ENCODE measurements at places on chromosomes 2 and 18.

DNA sequence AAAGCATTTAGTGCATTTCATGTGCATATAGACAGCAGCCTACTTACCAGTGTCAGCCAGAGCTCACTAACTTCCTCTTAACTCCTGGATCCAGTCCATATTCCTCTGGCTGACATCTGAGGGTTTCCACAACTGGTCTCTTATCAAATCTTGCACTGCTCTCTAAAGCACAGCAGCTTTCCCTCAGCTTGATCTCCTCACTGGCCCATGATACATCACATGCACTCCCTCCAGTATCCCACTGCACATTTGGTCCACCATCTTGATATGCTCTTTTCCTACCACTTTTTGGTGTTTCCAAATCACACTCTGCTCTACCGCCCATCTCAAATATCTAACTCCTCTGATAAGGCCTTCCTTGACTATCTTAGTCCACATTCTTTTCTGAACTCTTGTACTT, 105.0 kb upstream of the ZFP36L2 start:
- DNase-seq = no peak

DNA sequence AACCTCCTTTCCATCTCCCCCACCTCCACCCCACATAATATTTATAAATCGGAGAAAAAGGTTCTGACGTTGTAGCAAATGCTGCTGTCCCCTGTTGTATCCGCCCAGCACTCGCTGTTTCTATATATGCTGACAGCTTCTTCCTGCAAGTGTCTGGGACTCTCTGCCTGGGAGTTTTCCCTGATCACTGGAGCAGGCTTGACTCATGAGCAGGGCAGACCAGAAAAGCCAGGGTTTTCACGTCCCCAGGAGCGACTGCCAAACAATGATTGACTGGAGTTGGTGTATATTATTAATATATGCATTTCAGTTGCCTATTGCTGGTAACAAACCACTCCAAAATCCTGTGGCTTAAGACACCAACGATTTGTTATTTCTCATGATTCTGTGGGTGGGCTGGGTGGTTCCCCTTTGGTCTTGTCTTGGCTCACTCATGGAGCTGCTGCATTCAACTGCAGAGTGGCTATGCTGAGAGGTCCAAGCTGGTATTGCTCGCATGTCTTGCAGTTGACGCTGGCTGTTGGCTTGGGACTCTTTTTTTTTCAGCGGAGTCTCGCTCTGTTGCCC, 21.2 kb upstream of the ASXL2 start:
- no peak for DNase-seq

GRCh38 chr2:190466819-190467446, 58.8 kb downstream of the MFSD6 start:
- DNase-seq = no peak

DNA sequence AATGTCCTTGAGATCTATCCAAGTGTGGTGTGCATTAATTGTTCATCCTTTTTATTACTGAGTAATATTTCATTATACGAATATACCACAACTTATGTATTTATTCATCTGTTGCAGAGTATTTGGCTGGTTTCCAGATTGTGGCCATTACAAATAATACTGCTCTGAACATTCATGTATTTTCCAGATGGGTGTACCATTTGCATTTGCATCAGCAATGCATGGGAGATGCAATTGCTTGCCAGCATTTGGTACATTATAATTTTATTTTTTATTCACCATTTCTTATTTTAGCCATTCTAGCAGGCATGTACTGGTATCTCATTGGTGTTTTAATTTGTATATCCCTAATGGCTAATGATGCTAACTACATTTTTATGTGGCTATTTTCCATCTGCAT, 162.4 kb downstream of the SCG2 start:
- no peak for DNase-seq

GRCh38 chr18:58596265-58596681, 32.6 kb downstream of the ALPK2 start:
- no peak for DNase-seq

GRCh38 chr2:172927641-172928357, 147.8 kb upstream of the MAP3K20 start:
- peak; percentile 65 for DNase-seq

GRCh38 chr2:39504790-39505335, 67.8 kb upstream of the MAP4K3 start:
- peak; percentile 93 for DNase-seq

GRCh38 chr2:239202343-239202742, 198.5 kb downstream of the HDAC4 start:
- no peak for DNase-seq

- DNase-seq = no peak
Observed at GRCh38 chr2:65918760-65919187, 486.4 kb upstream of the SPRED2 start.

- DNase-seq = peak; percentile 4
Observed at GRCh38 chr18:27887287-27887686, 289.6 kb downstream of the CDH2 start.

GRCh38 chr2:188880740-188881139, 93.4 kb upstream of the COL3A1 start:
- no peak for DNase-seq

DNA sequence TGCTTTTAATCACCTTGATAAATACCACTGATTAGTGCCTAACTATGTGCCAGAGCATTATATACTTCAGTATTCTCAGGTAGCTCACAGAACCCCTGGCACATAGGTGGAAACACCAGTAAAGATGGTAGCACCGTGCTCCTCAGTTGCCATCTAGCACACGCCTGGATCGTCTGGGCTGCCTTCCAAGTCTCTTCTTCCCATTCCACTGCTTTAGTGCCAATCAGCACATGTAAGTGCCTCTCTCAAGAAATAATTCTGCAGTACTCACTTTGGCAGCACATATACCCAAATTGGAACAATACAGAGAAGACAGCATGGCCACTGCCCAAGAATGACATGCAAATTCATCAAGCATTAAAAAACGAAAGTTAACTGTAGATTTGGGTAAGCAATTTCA, 13.0 kb downstream of the POLR2D start:
- no peak for DNase-seq

- DNase-seq = no peak
Observed at GRCh38 chr2:219911541-219911940, 284.1 kb downstream of the SLC4A3 start.

GRCh38 chr18:75962036-75962572, 532.9 kb downstream of the ZNF516 start:
- DNase-seq = no peak

DNA sequence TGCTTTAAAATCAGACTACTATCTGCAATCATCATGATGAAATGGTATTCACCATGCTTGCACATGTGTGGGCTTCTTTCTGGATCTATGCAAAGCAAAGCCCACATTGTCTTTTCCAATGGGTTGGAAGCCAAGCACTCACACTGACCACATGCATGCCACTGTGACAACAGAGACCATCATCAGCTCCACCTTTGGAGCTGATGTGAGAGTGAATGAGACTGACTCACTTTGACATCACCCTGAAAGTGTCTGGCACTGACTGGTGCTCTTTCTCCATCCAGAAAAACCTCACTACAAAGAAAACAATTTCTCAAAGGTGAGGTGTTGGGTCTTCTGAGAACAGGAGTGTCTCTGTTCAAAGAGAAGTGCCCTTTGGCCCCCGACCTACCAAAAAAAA, 4.7 kb downstream of the MYO5B start:
- DNase-seq = no peak

All from AG10803 (cell line).